C1 segment of cervical spinal cord (tissue), 14 donors: ENCODE measurements at places on chromosomes 12 and 14.

- DNase-seq = no peak
Measured at GRCh38 chr12:76940671-76941445, 62.0 kb upstream of the CSRP2 start.

DNA sequence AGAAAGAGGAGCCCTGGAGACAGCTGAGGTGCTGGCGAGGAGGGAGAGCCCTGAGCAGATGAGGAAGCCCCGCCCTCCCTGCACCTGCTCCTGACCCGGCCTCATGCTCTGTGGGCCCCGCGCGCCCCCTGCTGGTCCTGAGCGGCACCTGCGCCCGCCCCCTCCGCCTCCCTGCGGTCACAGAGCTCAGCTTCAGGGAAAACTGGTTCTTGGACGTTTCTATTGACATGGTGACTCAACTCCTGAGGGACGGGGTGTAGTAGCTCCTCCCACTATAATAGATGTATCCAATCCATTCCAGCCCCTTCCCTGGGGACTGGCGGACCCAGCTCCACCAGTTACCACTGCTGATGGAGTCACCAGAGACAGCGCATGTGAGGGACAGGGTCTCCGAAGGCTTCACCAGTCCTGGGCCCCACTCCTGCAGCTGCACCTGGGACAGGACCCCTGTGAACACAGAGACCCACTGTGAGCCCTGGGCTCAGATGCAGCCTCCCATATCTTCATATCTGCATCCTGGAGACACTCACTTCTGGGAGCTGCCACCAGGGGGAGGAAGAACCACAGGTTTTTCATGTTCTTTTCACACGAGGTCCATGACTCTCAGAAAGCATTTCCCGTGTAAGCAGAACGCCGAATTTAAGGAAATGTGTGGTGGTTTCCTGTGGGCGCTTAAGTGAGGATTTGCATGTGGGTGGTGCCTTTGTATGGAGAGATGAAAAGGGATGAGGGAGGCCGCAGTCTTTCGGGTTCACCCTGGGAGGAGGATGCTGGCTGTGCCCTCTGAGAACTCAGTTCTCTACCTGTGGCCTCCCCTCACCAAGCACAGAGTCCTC is 1346.4 kb downstream of the TMEM121 start:
- DNase-seq = no peak

- no peak for DNase-seq
Measured at GRCh38 chr12:5499566-5500330, 67.8 kb downstream of the NTF3 start.

- no peak for DNase-seq
Measured at GRCh38 chr12:92341065-92341668, 195.5 kb upstream of the BTG1 start.

GRCh38 chr14:100567877-100568163 is 19.4 kb downstream of the BEGAIN start:
- no peak for DNase-seq

DNA sequence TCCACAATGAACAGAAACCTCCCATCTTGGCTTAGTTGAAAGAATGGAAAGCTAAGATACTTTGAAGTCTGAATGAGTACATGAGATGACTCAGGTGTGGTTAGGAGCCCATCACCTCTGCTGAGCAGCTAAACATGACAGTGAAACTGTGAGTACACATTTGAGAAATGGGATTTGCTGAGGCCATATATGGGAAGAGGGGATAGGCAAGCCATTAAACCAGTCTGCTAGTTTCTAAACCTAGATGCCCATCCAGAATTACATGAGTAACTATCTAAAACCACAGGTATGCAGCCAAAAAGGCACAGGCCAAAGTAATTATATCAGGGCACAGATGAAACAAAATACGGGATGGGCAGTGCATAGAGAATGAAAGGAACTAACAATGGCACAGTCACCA is 41.2 kb downstream of the NKX2-1 start:
- no peak for DNase-seq

DNA sequence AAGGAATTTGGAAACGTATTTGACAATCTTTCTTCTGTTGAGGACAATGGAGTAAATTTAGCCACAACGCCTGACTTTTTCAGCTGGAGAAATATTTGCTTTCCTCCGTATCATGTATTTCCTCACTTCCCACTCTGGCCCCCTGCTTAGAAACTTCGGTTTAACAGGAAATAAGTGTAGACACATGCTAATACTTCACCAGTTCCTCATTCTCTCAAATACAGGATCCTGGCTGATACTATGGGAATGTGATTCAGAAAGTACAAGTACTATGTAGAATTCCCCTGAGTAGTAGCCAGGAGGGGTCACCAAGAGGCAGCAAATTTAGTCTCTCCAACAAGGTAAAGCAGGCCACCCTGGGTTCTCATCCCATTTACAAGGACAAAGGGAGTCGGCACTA is 58.0 kb downstream of the FAR2 start:
- DNase-seq = no peak

- DNase-seq = no peak
Measured at GRCh38 chr12:116615141-116615861, 56.1 kb downstream of the MAP1LC3B2 start.

GRCh38 chr12:2974560-2974971 is 15.4 kb downstream of the TEAD4 start:
- no peak for DNase-seq

- DNase-seq = no peak
Measured at GRCh38 chr12:13094367-13094766, 9.1 kb downstream of the GSG1 start.

DNA sequence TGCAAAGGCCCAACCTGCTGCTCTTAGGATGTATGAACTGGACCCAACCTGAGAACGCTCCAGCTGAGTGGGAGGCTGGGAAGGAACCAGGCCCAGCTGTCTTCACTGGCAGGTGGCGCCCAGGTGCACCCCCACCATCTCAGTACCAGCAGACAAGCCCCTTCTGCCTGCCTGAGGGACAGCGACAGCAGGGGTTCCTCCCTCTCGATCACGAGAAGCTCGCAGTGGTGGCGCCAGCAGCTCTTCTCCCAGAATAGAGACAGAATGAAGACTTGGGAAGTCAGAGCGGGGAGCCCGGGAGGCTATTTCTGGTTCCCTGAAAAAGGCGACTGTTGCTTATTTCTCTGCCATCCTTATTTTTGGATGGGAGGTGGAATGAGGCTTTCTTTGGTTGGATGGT is 46.5 kb downstream of the CHGA start:
- no peak for DNase-seq

GRCh38 chr12:67772267-67773169 is 124.0 kb downstream of the DYRK2 start:
- no peak for DNase-seq

- no peak for DNase-seq
Measured at GRCh38 chr14:29734732-29735131, 192.9 kb downstream of the PRKD1 start.

GRCh38 chr12:31265722-31266121 is 60.2 kb downstream of the SINHCAF start:
- no peak for DNase-seq

DNA sequence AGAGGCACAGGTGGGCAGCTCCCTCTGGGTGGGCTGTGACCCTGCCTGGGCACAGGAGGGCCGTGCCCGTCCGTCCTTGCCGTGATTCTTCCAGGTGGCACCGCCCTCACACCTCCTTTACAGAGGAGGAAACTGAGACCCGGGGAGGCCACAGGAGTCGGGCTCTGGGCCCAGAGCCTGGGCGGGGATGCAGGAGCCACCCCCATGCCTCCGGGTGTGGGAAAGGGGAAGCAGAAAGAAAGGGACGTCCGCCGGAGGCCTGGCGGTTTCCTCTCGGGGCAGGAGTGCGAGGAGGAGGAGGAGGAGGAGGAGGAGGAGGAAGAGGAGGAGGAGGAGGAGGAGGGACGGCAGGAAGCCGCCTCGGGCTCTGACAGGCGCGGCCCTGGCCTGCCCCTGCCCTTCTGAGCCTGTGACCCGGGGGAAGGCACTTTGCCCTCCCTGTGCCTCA is 23.0 kb downstream of the SH2B3 start:
- DNase-seq = no peak
